Hypothalamus (tissue), 51 donors: ENCODE measurements at places on chromosomes 4 and X.

GRCh38 chr4:39363773-39364393 lies 2.3 kb downstream of the RFC1 start:
- no peak for DNase-seq

DNA sequence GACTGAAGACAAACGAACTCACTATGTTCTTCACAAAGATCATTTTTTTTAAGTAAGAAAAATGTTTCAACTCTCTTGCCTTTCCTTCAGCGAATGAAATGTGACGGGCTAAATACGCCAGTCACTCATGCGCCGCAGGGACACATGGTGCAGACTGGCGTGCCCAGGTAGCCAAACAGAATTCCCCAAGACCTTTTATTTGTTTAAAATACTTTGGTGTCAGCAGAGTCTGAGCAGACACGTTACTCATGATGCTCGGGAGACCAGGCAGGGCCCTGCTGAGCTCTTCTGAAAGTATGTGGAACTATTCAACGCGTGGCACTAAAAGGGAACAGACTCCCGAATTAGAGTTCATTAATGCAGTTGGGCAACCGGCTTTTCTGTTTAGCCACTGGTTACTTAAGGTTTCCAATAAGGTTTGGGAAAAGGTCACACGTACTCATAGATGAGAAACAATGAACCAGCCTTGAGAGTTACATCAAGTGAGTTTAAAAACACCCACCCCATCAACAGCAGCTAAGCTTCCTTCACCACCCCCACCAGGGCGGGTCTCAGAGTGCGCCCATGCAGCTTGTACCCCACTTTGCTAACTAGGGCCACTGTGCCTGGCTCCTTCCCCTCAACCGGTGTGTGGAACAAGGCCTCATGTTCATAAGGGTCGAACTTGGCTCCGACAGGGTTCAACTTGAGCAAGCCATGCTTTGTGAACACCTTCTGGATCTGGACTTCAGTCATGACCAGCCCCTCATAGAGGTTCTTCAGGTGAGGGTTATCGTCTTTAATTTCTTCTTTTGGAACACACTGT lies 7.3 kb downstream of the GRPEL1 start:
- no peak for DNase-seq

GRCh38 chr4:119035951-119036737 lies 99.5 kb upstream of the MYOZ2 start:
- no peak for DNase-seq

GRCh38 chr4:76011018-76011670 lies 3.8 kb upstream of the CXCL9 start:
- no peak for DNase-seq

DNA sequence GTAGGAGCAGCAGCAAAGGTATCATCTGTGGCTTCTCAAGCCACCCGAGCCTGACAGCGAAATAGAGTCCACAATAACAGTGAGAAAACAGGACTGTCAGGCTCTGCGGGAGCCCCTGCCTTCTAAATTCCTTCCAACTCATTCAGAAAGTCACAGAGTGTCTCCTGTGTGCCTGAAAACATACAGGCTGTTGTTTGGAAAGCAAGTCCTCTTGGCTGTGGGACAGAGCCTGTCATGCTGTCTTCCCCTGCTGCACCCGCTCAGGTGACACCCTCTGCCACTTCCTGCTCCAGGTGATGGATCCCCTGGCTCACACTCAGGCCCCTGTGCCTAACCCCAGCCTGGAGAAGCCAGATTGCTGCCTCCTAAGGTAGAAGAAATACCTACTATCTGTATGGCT lies 152.3 kb downstream of the RAB28 start:
- DNase-seq, result no peak

DNA sequence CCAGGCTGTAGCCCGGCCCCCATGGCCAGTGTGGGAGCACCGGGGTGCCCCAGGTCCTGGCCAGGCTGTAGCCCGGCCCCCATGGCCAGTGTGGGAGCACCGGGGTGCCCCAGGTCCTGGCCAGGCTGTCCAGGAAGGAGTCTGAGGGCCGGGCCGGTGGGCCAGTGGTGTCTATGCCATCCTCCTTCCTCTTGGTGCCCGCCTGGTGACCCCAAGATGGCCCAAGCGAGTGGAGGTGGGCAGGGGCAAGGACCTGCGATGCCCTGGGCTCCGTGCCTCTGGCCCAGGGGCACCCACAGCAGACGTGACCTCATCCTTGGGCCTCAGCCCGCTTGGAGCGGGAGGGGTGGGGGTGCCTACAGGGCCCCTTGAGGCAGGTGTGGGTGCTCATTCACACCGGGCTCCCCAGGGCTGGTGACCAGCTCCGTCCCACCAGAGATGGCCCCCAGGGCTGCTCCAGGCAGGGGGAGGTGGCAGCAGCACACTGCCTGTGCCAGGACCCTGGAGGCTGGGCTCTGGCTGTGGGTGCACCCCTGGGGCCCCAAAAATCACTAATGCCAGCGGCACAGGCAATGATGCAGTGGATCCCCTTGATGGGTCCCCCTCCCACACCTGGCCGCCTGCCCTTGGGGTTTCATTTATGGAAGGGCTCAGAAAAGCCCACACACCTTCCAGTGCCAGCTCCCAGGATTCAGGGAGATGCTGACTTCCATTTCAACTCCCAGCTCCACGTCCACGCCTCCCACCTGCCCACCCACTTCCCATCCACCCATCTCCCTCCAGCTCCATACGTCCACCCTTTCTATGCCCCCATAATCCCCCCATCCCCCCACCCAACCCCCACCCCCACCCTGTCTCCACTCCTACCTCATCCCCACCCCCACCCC lies 35.8 kb downstream of the TACC3 start:
- DNase-seq, result no peak

DNA sequence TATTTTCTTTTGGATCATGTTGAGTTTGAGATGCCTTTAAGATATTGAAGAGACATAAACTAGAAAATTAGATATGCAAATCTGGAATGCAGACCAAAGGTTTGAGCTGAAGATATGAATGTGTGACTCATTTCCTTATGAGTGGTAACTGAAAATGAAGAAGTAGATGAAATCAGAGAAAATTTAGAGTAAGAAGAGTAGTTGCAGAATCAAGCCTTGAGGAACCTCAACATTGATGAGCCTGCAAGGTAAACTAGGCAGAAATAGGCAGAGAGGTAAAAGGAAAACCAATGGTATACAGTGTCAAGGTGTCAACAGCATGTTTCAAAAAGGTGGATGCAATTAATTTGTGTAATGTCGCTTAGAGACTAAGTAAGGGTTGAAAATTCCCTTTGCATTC lies 142.8 kb downstream of the MOSPD2 start:
- no peak for DNase-seq

- DNase-seq, result no peak
Observed at GRCh38 chrX:13478740-13479451, 90.5 kb upstream of the EGFL6 start.

GRCh38 chrX:111848541-111848940 lies 27.4 kb upstream of the TRPC5OS start:
- DNase-seq, result no peak

DNA sequence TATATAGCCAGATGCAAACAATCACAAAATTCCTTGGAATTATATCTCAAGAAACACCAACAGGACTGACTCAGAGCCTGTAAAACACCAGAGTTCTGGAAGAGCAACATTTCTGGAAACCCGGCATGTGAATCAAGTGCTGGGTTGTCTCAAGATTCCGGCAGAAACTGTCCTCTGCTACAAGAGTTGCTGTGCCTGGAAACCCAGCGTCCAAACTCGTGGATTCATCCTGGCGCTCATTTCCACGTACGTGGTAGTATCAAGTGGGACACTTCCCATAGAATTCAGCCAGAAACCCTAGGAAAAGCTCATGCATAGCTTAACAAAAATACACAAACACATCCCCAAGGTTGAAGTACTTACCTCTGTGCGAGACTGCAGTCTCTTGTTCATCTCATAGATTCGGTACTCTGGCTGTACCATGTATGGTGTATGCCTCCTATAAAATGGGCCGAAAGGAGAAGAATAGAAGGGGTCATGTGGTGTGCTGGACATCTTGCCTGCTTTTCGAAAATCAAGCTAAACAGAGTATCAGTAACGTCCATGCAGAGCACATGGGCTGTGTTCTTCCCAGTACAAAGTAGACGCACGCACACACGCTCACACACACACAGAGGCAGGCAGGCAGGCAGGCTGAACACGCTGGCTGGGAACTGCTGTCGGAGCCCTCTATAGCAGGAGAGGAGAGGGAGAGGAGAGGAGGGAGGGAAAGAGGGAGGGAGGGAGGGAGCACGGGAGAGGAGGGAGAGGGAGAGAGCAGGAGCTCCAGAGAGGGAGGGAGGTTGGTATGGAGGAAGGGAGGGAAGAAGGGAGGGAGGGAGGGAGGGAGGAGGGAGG lies at the start of gene LDB2:
TSS of gene LDB2 (minus strand) at position 655 of the 837 bp plus-strand sequence.
- peak; percentile 20 for DNase-seq

DNA sequence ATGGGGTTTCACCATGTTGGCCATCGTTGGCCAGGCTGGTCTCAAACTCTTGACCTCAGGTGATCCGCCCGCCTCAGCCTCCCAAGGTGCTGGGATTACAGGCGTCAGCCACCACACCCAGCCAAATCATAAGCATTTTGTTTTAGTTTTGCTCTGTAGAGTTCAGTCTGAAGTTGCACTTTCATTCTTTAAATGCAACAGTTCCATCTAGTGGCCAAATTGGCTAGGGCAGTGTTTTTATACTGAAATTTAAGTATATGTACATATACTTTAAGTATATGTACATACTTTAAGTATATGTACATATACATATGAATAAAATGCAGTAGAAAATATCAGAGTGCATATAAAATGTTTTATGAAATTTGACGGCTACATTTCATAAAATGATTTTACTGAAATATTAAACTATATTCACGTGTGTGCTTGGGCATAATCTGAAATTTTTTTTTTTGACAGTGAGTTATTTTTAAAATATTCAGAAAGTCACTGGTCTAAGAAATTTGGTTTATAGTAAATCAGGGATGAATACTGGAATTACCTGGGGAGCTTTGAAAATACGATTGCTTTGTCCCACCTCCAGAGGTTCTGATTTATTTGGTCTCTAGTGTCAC lies 145.5 kb downstream of the NWD2 start:
- no peak for DNase-seq

GRCh38 chr4:88255111-88255510 lies 29.2 kb downstream of the PPM1K start:
- no peak for DNase-seq
